ENCODE measurements at places on chromosomes 1 and 21. TPM values are rescaled to one million over a fixed set of nuclear protein-coding genes. Genes with fewer than 3 reads are reported as not detected.

Gene ETV3L
- not detected for total RNA-seq

Gene PACC1
- total RNA-seq: 1.2 TPM

Gene ACTN2
- 1.4 TPM for total RNA-seq

Gene DNM3
- 0.48 TPM for total RNA-seq

Gene SMIM11
- total RNA-seq: 1.6 TPM

Gene EPHB2
- 0.84 TPM for total RNA-seq

Gene TTLL7
- total RNA-seq: 2.2 TPM

Gene OXCT2
- not detected for total RNA-seq

Gene TRIM58
- total RNA-seq: 2.1 TPM

Gene RBM11
- 0.37 TPM for total RNA-seq

Gene HEYL
- total RNA-seq: 1.4 TPM

Gene F13B
- total RNA-seq: 44.7 TPM

Gene PAPPA2
- total RNA-seq: 4.9 TPM

Gene DUSP12
- 7.1 TPM for total RNA-seq

Gene KLHDC7A
- total RNA-seq: 3.9 TPM

Gene CELA2A
- not detected for total RNA-seq

Gene ZNF683
- total RNA-seq: not detected

Gene TNNI3K
- total RNA-seq: 1.0 TPM

Gene DISP3
- total RNA-seq: not detected

Gene CNR2
- 0.07 TPM for total RNA-seq

Gene CD5L
- 9.9 TPM for total RNA-seq

Gene SZT2
- 30.4 TPM for total RNA-seq

Gene S100A3
- total RNA-seq: not detected

Gene FCRL5
- 0.18 TPM for total RNA-seq

Gene ACTL8
- total RNA-seq: not detected

Gene F3
- total RNA-seq: 3.2 TPM

Gene GNB1
- 85.9 TPM for total RNA-seq

Gene RGS13
- not detected for total RNA-seq

Gene LCE1B
- not detected for total RNA-seq

Gene RGSL1
- total RNA-seq: not detected

Gene IGSF9
- total RNA-seq: 10.7 TPM

Gene CLCNKA
- 0.43 TPM for total RNA-seq

Gene MAP1LC3C
- not detected for total RNA-seq

All from right lobe of liver (tissue), 6 donors.